ENCODE measurements at places on chromosomes 2 and 18. TPM values are rescaled to one million over a fixed set of nuclear protein-coding genes. Genes with fewer than 3 reads are reported as not detected.

Gene IL36RN
- polyA plus RNA-seq = not detected

Gene ITM2C
- 321 TPM for polyA plus RNA-seq

Gene NAT8
- 12.9 TPM for polyA plus RNA-seq

Gene MRO
- not detected for polyA plus RNA-seq

Gene ATP6V1B1
- 1.6 TPM for polyA plus RNA-seq

Gene AGXT
- 96.1 TPM for polyA plus RNA-seq

Gene CHST9
- 3.2 TPM for polyA plus RNA-seq

Gene RNF144A
- polyA plus RNA-seq = 13.9 TPM

Measured in HepG2 (cell line).